Stimulated activated CD8-positive, alpha-beta memory T cell treated with anti-CD3 and anti-CD28 coated beads, Interleukin-2, amount 100 ng/mL, for 1 hour (primary cell): ENCODE measurements at places on chromosomes 1 and 21.

- no peak for DNase-seq
Observed at GRCh38 chr1:32611859-32612188, 38.5 kb downstream of the ZBTB8OS start.

- no peak for DNase-seq
Observed at GRCh38 chr1:3652548-3653285, 401 bp downstream of the TP73 start.

DNA sequence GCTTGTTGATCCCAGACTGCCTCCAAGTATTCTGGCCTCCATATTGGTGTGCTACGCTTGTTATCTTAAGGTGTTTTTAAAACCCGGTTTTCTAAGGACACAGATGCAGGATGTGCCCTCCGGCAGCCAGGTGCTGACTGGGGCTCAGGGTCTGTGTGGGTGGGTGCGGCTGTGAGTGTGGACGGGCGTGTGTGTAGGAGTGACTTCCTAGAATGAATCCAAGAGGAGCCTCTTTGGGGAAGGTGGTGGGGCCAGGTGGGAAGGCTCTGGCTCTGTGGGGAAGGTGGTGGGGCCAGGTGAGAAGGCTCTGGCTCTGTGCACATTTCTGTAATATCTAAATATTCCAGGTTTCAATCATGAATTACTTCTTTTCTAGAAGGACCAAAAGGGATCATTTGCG, 12.8 kb upstream of the TSPEAR start:
- no peak for DNase-seq

DNA sequence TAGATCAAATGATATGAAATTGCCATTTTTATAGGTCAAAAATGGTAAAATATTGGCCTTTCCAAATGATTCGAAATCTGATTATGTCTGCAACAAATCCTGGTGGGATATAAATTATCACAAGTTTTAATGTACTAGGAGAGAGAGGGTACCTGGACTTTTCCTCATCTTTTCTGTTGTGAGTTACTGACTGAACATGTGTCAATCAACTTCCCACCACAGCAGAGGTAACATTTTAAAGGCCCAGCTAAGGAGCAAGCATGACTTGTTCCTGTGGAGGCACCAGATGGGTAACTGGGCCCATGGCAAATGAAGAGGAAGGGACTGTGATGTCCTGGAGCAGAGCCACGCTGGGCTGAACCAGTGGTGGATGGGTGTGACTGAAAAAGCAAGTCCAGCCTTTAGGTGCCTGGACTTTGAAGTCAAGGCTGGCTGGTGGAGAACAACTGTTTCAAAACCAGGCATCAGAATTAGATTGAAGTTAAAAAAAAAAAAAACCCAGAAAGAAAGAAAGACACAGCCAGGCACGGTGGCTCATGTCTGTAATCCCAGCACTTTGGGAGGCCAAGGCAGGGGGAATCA, 6.6 kb downstream of the MR1 start:
- no peak for DNase-seq
